ENCODE measurements at places on chromosomes 6 and 20.

DNA sequence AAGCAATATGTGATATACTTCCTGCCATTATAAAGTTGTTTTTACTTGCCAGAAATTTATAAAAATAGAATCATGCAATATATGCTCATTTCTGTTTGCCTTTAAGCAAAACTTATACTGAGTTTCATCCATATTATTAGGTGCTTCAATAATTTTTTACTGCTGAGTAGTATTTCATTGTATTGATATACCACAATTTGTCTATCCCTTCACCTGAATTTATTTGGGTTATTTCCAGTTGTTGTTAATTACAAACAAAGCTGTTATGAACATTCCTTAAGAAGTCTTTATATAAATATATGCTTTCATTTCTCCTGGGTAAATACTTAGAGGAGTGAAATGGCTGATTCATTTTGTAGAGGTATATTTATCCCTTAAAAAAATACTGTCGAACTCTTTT, 864.1 kb downstream of the HACE1 start:
- DNase-seq: no peak

- DNase-seq: no peak
Observed at GRCh38 chr20:53019464-53019863, 47.3 kb downstream of the TSHZ2 start.

DNA sequence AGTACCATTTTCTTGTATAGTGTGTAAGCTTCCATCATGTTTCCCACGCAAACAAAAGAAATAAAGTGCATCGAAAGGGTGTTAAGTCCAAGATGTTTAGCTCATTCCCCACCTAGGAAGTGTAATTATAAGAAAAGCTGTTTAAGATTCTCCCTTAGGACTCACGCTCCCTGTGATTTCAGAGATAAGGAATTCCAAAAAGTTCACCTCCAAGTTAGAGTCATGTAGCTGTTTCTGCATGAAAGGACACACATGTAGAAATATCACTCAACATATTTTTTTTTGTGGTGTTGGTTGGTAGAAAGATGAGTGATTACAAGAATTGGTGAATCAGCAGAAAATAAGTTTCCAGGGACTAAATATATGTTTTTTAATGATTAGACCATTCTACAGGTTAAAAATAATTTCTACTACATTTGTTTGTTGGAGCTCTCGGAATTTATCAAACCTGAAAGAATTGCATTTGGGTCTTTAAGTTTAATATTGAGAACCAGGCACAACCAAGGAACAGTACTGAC, 10.4 kb downstream of the OPN5 start:
- DNase-seq: no peak

- no peak for DNase-seq
Observed at GRCh38 chr20:25533920-25534700, 51.2 kb downstream of the NINL start.

- DNase-seq: no peak
Observed at GRCh38 chr6:167027772-167028171, 28.6 kb downstream of the CEP43 start.

DNA sequence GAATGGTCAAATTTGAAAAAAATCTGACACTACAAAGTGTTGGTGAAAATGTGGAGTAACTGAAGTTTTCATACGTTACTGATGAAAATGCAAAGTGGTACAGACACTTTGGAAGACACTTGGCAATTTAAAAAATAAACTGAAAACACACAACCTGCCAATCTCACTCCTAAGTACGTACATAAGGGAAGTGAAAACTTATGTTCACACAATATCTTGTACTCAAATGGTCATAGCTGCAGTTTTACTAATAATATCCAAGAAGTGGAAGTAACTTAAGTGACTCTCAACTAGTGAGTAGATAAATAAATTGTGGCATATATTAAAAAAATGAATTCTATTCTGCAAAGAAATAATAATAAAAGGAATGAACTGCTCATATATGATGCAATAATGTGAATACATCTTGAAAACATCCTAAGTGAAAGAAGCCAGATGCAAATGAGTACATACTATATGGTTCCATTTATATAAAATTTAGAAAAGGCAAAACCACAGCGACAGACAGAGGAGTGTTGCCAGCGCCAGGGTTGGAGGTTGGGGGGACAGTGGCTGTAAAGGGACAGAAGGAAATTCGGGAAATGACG, 198.2 kb downstream of the ERMARD start:
- no peak for DNase-seq

DNA sequence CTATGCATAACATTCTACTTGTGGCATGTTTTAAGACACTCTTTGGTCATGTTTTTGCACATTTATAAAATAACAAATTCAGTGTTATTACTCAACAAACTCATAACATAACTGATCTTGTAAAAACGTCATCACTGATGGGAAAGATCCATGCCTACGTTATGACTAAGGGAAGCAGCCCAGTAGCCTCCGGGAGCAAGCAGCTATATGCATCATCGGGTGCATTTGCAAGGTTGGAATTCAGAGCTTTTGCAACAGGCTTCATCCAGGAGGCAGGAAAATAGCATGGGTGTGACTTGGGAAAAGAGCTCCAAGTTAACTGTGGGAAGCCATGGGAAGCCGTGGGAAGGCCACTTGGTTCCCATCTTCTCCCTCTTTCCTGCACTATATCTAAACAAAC, 271.6 kb upstream of the SGK1 start:
- DNase-seq: no peak
